ENCODE measurements at places on chromosomes 2 and 18.

GRCh38 chr2:84939426-84940087 is 31.4 kb upstream of the KCMF1 start:
- peak; percentile 82 for DNase-seq

- no peak for DNase-seq
Observed at GRCh38 chr18:8948011-8948410, 154.5 kb upstream of the NDUFV2 start.

- no peak for DNase-seq
Observed at GRCh38 chr2:57429831-57430230, 616.8 kb upstream of the VRK2 start.

DNA sequence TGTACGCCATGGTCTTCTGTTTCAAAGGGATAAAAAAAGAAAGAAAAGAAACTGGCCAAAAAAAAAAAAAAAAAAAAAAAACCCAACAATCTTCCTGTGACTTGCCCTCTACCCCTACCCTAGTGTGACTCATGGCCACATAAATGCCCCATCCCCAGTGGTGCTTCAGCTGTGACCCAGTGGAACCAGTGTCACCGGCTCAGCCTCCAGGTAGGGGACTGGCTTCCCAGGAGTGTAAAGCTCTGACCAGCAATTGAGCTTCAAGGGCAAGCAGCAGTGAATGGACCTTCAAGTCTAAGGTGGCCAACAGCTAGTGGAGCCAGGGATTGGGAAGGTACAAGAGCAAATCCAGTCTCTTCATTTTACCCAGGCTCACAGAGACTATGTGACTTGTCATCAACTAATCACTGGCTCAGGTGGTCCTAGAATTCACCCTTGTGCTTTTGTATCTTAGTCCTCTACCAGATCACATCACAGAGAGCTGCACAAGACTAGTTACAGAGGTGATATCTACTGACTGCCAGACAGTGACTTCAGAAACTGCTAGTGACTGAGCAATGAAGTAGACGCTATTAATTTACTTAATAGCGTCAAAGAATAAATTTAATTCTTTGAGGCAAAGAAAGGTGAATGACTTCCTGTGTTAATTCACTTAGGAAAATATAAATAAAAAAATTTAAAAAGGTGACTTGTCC is 1.3 kb upstream of the TGFBRAP1 start:
- DNase-seq, result no peak

DNA sequence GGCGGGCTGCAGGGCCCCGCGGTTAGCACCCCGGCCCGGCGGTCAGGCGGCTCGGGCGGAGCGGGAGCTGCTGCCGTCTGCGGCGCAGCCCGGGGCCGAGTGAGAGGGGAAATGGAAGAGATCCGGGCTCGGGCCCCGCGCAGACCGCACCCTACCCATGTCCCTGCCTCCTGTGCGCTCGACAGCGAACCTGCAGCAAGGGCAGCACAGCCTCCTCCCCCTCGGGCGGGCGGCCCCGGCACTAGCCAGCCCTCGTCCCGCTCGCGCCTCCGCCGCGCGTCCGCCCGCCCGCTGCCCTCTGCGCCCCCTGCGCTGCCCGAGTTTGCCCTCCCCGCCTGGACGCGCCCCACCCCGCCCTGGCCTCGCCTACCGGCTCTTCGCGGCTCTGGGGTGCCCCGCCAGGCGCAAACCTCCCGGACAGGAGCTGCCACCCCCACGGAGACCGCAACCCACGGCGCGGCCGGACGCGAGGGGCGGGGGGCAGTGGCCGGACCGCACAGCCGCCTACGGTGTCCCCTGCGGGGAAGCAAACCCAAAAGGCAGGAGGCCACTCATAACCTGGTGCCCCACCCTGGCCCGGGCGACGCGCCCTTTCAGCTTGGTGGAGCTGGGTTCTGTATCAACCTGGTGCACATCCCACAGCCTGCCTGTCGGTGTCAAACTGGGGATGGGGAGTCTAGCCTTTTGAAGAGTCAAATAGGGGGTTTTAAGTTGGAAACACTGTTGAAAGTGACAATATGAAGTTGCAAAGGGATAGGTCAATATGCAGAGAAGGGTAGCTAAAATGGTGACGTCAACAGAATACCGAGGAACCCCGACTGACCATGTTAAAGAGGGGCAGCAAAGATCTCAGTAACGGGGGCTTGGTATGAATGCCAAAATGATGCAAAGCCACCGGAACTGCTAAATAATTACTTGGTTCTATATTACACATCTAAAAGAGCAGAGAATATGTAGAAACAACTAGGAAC is at the start of gene IHH:
IHH (minus strand) TSS at position 101 of the 971 bp plus-strand sequence. CDS start 454 bp downstream, outside the sequence.
- DNase-seq, result no peak

Data from CD4-positive, alpha-beta T cell treated with Interleukin-6 at 100 ng/mL for 8 hours (primary cell).